Stimulated activated CD4-positive, alpha-beta T cell treated with anti-CD3 and anti-CD28 coated beads, Interleukin-4, amount 100 ng/mL, for 24 hours (primary cell): ENCODE measurements at places on chromosomes 11 and 22.

- DNase-seq, result no peak
Measured at GRCh38 chr11:117005758-117006157, 92.5 kb downstream of the SIK3 start.

- no peak for DNase-seq
Measured at GRCh38 chr22:23007823-23008222, 62.5 kb upstream of the GNAZ start.

- DNase-seq, result no peak
Measured at GRCh38 chr11:20203831-20204230, 43.6 kb upstream of the DBX1 start.

GRCh38 chr11:69359735-69360480, 66.0 kb downstream of the MYEOV start:
- no peak for DNase-seq

DNA sequence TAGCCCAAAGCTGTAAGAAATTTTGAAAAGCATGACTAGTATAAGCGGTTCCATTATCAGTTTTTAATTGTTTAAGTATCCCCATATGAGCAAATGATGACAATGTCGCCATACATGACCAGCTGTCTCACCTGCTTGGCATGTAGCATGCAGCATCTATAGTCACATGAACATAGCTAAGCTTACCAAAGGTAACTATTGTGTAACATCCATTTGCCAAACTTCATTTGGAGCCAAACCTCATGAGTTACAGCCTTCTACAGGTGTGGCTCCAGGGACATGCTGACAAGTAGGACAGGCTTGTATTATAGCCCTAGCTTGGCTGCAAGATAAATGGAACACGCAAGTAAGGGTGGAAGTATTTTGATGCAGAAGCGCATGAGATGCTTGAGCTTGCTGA, 30.4 kb downstream of the OR10A6 start:
- DNase-seq, result no peak

DNA sequence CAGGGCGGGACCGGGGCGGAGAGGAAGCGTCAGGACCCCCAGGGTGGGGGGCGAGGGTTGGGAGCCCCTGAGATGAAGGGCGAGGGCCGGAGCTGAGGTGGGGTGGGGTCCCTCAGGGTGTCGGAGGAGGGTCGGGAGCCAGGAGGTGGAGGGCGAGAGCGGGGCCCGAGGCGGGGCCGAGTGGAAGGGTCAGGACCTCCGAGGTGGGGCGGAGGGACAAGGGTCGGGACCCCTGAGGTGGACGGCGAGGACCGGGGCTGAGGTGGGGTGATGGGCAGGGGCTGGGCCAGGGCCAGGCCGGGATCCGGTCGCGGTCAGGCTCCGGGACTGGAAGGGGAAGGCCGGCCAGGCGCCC, 409 bp downstream of the SMC1B start:
- no peak for DNase-seq

DNA sequence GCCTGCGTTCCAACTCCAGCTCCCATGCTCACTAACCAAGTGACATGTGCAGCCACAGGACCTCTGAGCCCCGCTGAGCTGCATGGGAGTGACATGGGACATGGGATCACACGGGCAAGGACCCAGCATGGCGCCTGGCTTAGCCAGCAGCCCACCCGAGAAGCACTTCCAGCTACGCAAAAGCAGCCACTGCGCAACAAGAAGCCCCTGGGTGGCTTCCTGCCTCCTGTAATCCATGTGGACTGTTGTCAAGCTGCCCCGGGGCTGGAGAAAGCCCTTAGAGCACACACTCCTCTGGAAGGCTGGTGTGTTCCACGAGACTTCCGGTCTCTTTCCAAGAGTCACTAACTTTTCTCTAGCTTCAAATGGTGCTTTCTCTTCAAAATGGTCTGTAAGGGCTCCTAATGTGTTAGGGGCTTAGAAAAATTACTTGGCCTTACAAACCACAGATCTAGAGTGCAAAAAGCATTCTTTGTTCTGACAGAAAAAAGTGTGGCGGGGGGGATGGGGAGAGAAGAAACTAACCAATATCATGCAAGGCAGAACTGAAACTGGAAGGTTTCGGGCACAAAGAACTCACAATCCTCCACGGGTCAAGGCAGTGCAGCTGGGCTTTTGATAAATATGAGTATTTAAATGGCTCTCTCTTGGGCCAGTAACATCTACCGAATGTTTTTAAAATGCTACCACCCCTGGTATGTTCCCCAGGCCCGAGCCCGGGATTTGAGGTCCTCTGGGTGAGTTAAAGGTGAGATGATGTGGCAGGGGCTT, 5.5 kb downstream of the C11orf24 start:
- DNase-seq, result no peak

GRCh38 chr11:117750916-117751662, 45.9 kb downstream of the DSCAML1 start:
- DNase-seq, result no peak

DNA sequence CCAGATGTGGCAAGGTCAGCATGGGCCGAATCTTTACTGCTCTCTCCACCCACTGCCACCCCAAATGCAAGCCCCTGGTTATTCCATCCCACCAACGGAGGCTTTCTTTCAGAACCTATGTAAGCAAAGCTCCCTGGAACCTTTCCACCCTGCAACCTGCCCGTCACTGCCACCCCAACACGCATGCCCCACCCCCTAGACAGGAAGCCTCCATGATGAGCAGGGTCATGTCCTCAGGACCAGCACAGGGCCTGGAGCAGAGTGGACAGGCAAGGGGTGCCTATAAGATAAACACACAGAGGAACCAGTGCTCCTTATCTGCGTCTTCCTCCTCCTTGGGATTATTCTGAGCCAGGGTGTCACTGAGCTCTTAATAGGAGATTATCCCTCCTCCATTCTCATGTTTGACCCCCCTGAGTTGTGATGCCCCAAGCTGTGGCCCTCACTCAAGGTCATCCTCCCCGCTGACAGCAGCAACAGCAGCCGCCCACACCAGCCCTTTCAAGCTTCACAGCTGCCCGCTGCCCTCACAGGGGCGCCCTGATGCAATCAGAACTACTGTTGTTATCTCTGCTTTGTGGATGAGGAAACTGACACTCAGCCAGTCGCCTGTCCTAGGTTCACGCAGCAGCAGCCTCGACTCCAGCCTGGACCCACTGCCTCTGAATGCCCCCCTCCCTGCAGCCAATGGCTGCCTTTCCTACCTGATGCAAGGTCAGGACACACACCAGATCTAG, 647.3 kb downstream of the TBC1D22A start:
- DNase-seq, result no peak

DNA sequence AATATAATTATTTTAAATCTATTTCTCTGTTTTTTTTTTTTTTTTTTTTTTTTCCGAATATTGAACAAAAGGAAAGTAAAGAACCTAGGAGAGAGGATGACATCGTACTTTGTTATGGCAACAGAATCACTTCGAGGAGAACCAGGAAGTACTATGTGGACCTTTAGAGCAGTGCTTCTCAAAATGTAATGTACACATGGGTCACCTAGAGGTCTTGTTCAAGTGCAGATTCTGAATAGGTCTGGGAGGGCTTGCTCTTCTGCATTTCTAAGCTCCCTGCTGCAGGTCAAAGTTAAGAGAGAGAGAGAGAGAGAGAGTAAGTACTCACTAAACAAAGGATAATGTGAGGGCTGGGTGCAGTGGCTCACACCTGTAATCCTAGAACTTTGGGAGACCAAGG, 419.5 kb upstream of the TENM4 start:
- DNase-seq, result no peak

DNA sequence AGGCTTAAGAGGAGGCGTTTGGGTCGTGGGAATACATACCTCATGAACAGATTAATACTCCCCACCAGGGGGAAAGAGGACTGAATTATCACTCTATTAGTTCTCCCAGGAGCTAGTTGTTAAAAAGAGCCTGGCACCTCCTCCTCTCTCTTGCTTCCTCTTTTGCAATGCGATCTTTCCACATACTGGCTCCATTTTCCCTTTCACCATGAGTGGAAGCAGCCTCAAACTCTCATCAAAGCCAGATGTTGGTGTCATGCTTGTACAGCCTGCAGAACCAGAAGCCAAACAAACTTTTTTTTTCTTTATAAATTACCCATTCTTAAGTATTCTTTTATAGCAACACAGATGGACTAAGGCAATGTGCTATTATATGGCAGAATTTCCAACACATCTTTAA, 258.5 kb downstream of the FAM76B start:
- DNase-seq, result no peak

GRCh38 chr11:16986434-16987204, 27.6 kb downstream of the PLEKHA7 start:
- DNase-seq, result peak; percentile 55

DNA sequence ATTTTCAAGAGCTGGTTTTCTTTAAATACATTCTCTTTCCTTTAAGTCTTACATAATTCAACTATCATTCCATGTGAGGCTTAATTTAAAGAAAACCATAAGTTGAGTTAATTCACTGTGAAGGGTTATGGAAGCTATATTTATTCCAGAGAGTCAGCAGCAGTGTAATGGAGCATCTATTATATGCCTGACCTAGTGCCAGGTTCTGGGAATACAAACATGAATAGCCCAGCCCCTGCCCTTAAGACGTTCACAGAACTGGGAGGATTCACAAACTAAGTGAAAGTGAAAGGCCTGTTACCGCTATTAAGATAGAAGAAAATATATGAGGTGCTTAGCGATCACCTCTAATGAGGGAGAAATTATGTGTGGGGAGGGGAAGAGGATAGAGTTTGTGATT, 408.9 kb upstream of the CCDC90B start:
- no peak for DNase-seq

- no peak for DNase-seq
Measured at GRCh38 chr11:45537614-45538013, 127.8 kb downstream of the CHST1 start.

DNA sequence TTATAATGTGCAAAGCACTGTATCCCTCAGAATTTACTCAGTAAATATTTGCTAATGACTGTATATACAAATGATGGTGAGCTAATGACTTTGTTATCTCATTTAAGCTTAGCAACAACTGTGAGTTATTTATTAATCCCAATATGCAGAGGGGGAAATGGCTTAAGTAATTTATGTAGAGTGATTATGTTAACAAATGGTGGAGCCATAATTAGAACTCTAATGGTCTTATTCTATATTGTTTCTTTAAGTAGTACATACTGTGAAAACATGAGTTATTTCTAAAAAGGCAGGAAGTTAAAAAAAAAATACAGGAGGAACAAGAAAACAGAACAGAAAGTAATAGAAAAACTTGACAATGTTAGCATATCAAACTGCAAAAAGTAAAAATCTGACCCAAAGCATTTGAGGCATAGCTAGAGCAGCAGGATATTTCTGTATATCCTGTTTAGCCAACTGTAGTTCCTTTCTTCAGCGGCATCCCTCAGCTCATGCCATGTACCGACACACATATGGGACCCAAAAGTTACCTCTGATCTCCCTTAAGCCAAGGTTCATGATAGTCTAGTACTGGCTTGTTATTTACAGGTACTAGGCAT, 94.2 kb downstream of the FCHSD2 start:
- DNase-seq, result no peak

DNA sequence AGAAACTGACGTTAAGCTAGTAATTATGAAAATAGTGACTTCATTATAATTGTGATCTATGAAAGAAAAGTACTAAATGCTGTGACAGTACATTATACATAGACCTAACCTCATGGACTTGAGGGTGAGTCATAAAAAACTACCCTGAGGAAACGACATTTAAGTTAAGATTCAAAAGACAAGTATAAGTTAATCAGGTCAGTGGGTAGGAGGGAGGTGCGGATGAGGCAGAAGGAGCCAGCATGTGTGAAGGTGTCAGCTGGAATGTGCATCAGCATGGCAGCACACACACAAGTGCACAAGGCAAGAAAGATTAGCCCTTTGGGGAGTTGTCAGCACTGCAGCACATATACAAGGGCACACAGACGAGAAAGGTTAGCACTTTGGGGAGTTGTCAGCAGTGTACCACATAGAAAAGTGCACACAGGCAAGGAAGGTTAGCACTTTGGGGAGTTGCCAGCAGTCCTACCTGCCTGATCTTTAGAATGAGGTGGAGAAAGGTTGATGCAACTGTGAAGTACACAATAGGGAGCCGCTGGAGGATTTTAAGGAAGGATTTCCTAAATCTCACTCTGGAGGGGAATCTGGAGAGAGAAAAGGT, 31.6 kb upstream of the CAVIN3 start:
- peak; percentile 30 for DNase-seq

- no peak for DNase-seq
Measured at GRCh38 chr11:11598243-11598642, 23.6 kb downstream of the GALNT18 start.

DNA sequence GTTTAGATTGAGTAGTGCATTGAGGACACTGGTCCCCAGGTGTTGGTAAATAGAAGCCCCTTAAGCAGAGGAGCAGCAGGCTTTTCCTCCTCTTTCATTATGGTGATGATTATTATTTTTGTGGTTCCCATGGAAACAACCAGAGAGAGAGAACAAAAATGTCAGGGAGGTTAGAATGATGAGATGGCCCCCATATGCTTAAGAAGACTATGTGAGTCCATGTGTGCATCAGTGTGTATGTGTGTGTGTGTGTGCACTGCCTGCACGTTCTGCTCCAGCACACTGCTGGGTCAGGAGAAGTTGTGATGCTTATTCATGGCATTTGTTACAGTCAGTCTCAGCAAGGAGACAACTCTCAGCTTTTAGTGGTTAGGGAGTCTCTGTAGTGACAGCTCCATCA, 724.2 kb downstream of the NTM start:
- DNase-seq, result no peak
